Activated T-helper 1 cell treated with Interleukin-2 at 50 U/mL for 16 hours (primary cell): ENCODE measurements at places on chromosomes 13 and 19.

- no peak for DNase-seq
Measured at GRCh38 chr19:54430306-54431254, 15.3 kb downstream of the TTYH1 start.

GRCh38 chr13:111489301-111489700 lies 168.9 kb downstream of the TEX29 start:
- no peak for DNase-seq

DNA sequence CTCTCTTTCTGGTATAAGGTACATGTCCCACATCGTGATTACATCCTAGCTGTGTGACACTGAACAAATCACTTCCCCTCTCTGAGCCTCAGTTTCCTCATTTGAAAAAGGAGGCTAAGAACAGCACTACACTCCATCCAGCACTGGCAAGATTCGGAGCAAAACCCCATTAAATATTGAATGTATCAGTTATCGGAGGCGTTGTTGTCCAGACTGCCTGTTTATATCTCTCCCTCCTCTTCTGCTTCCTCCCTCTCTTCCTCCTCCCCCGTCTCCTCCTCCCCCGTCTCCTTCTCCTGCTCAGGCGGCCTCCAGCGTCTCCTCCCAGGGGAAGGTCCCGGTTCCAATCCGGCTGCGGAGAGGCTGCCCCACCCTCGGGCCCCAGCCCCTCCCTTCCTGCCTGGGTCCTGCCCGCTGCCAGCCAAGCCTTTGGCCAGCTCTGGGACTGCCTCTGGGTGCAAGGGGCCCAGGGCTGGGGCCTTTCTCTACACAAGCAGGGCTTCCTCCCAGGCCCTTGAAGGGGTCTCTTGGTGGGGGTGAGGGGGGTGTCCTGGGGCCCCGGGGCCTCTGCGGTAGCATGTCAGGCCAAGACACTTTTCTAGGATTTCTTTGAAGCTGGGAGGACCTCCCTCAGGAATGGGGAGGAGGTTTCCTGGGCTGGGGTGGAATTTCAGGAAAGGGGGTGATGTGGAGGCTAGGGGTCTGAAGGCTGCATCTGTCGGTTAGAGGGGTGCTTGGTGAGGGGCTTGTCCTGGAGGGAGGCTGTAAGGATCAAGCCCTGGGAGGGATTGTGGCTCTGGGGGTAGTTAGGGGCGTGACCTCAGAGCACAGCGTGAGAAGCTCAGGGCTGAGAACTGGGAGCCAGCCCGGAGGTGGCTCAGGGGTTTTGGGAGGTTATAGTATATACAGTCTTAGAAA lies 1.9 kb downstream of the RRAS start:
- DNase-seq: no peak

- DNase-seq: no peak
Measured at GRCh38 chr13:52980695-52981094, 47.9 kb upstream of the OLFM4 start.

- no peak for DNase-seq
Measured at GRCh38 chr19:41691268-41691970, 3.3 kb upstream of the CEACAM7 start.

- DNase-seq: no peak
Measured at GRCh38 chr13:31504918-31505317, 234.4 kb upstream of the RXFP2 start.

DNA sequence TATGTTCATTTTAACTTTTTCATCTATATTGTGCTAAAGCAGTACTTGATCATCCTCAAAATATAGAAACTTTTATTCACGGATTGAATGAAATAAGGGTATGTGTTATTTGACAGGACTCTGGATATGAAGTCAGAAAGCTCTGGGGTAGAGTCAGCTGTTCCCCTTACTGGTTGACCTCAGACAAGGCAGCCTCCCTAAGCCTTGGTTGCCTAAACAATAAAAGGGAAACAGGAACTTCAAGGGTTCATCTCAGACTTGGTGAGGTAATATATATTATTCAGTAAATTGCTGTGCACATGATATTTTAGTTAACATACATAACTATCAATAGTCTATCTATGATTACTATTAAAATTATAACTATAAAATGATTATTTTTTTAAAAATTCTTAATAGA lies 13.6 kb downstream of the POLR1D start:
- DNase-seq: no peak

DNA sequence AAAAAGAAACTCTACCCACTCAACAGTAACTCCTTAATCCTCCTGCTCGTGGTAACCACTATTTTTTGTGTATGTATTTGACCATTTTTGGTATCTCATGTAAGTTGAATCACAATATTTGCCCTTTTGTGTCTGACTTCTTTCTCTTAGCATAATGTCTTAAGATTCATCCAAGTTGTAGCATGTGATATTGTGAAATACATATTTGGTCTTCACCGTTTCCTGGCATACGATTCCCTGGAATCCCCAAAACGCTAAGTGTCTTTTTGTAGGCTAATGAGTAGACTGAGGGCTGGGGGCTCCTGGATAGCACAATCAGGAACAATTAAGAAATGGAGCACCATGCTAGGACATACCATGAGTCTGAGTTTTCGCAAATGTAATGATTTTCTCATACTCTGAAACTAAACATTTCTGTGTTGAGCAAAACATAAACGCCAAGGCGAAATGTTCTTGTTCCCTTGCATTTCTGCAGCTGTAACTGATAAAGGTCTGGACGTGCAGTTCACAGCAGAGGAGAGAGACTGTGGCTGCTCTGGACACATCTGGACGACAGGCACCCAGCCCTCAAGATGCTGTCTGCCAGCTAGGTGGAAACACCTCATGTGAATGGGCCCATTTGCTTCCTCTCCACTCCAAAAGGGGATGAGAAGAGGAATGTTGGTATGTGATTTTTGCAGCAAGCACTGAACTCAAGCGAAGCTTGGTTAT lies 38.4 kb downstream of the BRD4 start:
- DNase-seq: no peak

DNA sequence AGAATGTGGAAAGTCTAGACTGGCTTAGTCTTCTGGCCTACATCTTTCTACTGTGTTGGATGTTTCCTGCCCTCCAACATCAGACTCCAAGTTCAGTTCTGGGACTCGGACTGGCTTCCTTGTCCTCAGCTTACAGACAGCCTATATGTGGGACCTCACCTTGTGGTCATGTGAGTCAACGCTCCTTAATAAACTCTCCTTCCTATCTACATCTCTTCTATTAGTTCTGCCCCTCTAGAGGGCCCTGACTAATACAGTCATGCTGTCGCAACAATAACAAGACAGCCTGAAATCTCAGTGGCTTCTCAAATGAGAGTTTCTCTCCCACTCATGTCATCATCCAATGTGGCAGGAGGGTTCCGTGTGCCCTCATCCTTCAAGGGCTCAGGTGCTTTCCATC lies 347.8 kb downstream of the MZT1 start:
- DNase-seq: no peak

GRCh38 chr13:28707629-28708427 lies 10.9 kb downstream of the SLC46A3 start:
- no peak for DNase-seq

DNA sequence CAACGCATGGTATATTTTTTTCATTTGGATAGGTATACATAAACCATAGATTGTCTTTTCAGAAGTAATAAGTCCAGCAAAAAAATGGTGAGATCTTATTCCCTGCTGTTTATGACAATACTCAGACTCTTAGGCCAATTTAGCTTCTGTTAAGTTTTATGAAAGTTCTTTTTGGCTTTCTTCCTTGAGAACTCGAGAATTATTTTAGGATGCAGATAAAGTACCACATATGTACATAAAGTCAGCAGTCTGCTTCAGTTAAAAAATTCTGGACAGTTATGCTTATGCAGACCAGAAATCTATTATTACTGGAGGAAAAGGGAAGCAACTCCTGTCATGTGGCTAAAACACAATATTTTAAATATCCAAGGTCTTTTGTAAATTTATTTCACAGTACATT lies 422.9 kb downstream of the GPC6 start:
- DNase-seq: no peak

- no peak for DNase-seq
Measured at GRCh38 chr13:33796095-33796494, 21.9 kb upstream of the RFC3 start.

GRCh38 chr13:96431044-96431581 lies 341.2 kb downstream of the HS6ST3 start:
- no peak for DNase-seq

GRCh38 chr19:37845932-37846331 lies 60.5 kb downstream of the WDR87 start:
- DNase-seq: no peak

DNA sequence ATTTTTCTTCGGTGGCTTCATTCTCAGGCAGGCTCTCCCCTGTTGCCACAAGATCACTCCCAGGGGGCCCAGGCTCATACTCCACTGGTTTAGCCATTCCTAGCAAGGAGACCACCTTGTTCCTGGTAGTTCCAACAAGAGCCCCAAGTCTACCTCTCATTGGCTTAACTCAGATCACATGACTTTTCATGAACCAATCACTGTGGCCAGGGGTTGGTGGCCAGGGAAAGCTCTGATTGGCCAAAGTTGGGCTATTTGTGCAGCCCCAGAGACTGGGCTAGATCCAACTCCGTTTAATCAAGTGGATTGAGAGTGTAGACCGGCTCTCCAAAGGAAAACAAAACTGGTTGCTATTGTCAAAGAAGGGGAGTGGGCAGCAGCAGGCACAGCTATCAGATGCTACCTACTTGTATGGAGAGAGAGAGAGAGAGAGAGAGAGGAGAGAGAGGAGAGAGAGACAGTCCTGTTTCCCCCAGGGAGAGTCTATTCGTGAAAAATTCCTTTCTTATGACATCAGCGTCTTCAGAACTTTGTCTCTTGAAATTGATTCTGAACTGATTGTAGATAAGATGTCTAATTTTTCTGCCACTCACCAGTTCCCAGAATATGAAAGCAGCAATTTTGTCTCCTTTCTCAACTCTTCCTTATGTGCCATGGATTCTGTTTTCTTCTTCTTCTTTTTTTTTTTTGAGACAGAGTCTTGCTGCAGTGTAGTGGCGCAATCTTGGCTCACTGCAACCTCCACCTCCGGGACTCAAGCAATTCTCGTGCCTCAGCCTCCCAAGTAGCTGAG lies 5.9 kb downstream of the CEACAM19 start:
- no peak for DNase-seq

GRCh38 chr13:106484537-106485193 lies 50.8 kb downstream of the EFNB2 start:
- DNase-seq: no peak

- no peak for DNase-seq
Measured at GRCh38 chr19:8373867-8374813, 10.2 kb downstream of the ANGPTL4 start.

- DNase-seq: no peak
Measured at GRCh38 chr19:33467851-33468250, 53.7 kb downstream of the PEPD start.

- no peak for DNase-seq
Measured at GRCh38 chr13:93254775-93255174, 28.2 kb downstream of the GPC6 start.

GRCh38 chr13:49938314-49938713 lies 2.2 kb upstream of the SPRYD7 start:
- DNase-seq: no peak

DNA sequence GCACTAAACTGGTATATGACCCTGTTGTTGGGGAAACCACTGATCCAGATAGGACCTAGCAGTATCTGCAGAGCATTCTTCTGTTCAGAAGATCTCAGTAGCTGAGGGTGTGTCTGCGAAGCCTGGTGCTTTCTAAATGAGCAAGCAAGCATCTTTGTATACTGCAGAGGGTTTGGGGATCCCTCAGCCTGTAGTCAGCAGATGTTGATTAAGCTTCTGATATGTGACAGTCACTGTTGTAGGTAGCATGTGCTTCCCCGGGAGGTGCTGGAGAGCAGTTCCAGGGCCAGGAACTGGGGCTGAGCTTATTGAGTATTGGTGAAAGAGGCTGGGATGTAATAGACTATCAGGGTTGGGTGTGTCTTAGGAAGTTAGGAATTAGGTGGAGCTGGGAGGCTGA lies 1.5 kb downstream of the SCAF1 start:
- DNase-seq: no peak

- DNase-seq: no peak
Measured at GRCh38 chr13:91405240-91405639, 6.8 kb downstream of the GPC5 start.

- DNase-seq: no peak
Measured at GRCh38 chr13:111409413-111409812, 89.0 kb downstream of the TEX29 start.

GRCh38 chr13:113916330-113916815 lies 52.5 kb upstream of the GAS6 start:
- no peak for DNase-seq

- DNase-seq: no peak
Measured at GRCh38 chr19:33601583-33601982, 20.2 kb upstream of the CHST8 start.

- DNase-seq: no peak
Measured at GRCh38 chr19:1259876-1260748, 9.0 kb upstream of the CIRBP start.

DNA sequence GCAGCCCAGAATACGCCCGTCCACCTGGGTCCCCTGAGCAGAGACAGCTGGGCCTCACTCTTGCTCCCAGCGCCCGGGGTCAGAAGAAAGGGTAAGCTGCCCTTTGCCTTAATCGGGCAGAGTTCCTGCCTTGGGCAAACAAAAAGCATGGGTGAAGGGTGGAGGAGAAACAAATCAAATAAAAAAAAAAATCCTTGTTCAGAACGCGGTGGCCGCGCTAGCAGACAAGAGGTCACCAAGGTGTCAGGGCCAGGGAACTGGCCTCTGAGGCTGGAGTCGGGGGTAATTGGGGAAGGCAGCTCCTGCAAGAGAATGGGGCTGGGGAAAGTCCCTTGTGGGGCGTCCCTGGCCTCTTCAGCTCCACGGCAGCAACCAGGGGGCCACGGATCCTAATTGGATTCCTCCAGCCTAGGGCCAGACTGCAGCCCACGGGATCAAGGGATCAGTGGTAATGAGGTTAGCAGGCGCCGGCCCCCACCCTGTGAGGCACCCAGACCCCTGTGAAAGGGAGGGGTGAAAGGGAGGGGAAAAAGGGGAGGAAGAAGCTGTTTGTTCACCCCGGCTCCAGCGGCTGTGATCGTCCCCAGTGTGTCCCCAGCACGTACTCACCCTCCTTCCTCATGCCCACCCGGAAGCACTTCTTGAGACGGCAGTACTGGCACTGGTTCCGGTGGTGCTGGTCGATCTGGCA lies 5.5 kb downstream of the NR2F6 start:
- DNase-seq: no peak

DNA sequence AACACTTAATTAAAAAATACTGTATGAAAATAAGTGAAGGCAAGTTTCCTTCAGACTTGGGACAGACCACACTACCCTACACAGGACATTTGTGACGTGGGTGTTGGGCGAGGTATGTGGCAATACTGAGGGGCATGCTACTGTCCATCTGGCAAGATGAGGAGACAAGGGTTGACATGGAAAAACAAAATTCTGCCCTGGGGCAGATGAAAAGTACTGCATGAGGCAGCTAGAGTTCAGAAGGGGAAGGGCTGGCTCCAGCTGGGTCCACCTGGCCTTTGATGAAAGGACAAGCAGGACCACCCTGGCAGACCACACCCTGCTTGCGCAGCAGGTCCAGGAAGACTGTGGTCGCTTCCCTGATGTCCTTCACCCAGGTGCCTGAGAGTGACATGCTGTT lies 43.2 kb downstream of the LATS2 start:
- no peak for DNase-seq

- no peak for DNase-seq
Measured at GRCh38 chr13:29909081-29909730, 58.8 kb upstream of the UBL3 start.

- no peak for DNase-seq
Measured at GRCh38 chr13:74217811-74218210, 83.6 kb upstream of the KLF12 start.

GRCh38 chr19:22257381-22257780 lies 28.9 kb upstream of the ZNF729 start:
- DNase-seq: no peak
